Left kidney (tissue), 8 donors: ENCODE measurements at places on chromosomes 4 and X.

GRCh38 chr4:55907469-55907868 lies 41.3 kb upstream of the CEP135 start:
- no peak for DNase-seq

GRCh38 chr4:4216648-4217047 lies 10.1 kb downstream of the OTOP1 start:
- no peak for DNase-seq

- DNase-seq = no peak
Observed at GRCh38 chr4:188975271-188975670, 836.0 kb downstream of the TRIML1 start.

DNA sequence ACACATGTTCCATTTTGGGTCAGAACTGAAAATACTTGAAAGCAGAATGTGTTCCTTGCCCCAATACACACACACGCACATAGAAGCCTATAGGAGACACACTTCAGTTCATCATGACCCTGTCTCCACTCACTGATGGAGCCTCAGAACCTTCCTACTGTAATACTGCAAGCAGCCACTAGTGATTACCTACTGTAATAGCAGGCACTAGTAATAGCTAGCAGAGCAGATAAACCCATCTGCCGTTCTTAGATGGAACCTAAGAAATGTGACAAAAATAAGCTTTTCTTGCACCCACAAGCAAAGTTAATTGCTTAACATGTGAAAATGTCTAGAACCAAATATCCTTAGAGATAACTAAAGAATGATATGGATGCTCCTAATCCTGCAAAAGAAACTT lies 13.6 kb downstream of the AMTN start:
- DNase-seq = no peak

GRCh38 chr4:1862055-1862911 lies 6.3 kb upstream of the LETM1 start:
- no peak for DNase-seq

DNA sequence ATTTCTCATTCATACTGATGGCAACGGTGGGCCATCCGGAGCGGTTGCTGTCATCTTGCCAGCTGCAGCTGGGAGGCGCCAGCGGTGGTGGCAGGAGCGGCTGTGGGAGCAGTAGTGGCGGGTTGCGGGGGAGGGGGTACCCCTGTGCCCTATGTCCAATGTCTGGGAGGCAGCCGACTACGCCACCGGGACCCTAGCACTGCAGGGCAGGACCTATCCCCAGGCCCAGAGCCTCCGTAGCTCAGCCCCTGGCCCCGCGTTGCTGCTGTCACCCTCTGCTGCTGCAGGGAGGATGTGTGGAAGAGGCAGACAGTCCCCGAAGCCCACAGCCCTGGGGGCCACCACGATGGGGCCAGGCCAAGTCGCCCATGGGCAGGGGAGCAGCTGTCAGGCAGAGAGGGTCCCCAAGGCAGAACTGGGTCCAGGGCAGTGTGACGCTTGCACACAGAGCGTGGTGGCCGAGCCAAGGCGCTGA lies 10.0 kb upstream of the SPP1 start:
- DNase-seq = no peak

- no peak for DNase-seq
Observed at GRCh38 chrX:8672176-8672575, 59.8 kb downstream of the ANOS1 start.
